ENCODE measurements at places on chromosomes 7 and 10.

DNA sequence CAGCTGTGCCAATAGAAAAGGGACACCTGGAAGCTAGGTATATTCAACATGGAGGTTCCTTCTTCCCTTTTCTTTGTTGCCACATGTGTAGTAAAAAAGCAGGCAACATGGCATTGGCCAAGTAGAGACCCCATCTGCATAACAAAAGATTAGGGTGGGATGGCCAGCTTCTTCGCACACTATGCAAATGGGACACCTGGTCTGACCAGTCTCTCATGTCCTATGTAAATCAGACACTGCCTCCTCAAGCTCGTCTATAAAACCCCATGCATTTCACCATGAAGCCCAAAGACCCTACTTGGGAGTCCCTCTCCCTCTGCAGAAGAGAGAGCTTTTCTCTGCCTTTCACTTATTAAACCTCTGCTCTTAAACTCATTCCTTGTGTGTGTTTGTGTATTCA is 53.9 kb downstream of the MYL10 start:
- DNase-seq = no peak

GRCh38 chr10:3380406-3381050 is 207.9 kb upstream of the PITRM1 start:
- no peak for DNase-seq

DNA sequence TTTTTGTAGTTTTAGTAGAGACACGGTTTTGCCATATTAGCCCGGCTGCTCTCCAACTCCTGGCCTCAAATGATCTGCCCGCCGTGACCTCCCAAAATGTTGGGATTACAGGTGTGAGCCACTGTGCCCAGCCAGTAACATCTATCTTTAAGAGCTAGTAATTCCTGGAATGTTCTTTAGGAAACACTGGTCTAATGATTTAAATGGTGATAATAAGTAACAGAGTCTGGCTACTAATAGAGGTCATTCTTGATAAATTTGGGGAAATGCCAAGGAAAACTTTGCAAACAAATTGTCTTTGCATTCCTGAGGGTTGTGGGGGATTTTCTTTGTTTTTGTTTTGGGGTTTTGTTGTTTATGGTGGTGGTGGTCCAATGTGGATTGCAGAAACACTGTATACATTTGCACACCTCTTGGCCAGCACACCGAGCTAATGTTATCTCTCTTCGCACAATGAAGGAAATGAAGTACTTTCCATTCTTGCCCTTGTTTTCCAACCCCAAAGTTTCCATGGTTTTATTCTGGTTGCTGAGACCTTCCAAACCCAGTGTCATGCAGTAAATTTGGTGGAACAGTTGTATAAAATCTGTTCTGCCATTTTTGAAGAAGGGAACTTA is 51.3 kb upstream of the WIPF3 start:
- DNase-seq = no peak

- DNase-seq = no peak
Measured at GRCh38 chr7:136555933-136556332, 312.5 kb upstream of the CHRM2 start.

DNA sequence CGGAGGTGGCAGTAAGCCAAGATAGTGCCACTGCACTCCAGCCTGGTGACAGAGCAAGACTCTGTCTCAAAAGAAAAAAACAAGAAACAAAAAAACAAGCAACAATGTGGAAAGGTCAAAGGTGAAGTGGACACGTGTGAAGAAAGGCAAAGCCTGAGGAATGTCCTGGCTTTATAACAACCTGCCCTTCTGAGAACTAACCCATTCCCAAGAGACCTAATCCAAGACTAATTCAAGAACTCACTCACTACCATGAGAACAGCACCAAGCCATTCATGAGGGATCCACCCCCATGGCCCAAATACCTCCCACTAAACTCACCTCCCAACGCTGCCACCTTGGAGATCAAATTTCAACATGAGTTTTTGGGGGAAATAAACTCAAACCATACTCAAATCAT is 47.5 kb upstream of the KIF5B start:
- no peak for DNase-seq

GRCh38 chr7:26083113-26083512 is 68.9 kb upstream of the NFE2L3 start:
- no peak for DNase-seq

- no peak for DNase-seq
Measured at GRCh38 chr7:131104596-131105293, 222.9 kb upstream of the MKLN1 start.

DNA sequence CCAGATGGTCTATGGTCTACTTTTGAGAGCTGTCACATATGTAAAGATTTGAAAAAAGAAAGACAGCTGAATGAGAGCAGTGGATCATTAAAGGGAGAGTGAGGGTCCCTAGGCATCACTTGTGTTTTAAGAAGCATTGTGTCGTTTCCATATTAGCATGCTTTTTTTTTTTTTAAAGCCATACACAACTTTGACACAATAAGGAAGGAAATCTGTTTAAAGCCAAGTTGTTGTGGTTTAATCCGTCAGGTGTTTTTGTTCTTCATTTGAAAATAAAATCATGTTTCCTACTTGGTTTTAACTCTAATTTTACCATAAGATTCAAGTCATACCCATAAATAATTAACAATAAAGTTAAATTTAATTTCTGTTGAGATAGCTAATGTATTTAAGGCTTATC is 53.5 kb downstream of the MDFIC start:
- no peak for DNase-seq

DNA sequence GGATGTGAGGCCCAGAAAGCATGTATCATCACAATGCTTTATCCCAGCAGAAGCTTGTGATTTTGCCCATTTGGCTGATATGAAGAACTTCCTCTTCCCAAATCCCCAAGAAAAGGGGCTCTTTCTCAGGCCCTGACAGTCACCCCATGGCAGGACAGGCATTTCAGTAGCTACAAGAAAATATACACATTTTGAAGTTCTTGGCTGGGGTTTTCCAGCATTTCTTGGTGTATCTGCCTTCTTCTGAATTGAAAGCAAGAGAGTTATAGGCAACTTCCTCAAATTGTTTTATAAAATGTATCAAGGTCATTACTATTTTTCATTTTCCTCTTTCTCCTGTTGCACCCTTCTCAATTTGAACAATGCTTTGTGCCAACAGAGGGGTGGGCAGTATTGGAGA is 63.3 kb upstream of the PDLIM1 start:
- DNase-seq = no peak
